ENCODE measurements at places on chromosomes 6 and 20.

DNA sequence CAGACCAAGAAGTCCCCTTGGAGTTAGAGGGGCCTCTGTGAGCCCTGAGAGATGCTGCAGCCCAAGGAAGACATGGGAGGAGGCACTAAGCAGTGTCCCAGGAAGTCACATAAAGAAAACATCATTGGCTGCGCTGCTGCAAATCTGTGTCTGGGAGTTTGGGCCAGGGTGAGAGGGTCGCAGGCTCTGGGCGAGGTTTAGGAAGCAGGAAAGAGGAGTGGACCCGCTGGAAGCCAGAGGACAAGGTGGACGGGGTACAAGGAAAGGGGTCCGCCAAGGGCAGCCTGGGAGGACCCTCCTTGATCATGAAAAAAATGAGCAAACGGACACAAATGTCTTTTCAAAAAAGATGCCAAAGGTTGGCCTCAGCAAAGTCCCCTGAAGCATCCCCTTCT lies 15.5 kb upstream of the SERPINB1 start:
- no peak for DNase-seq

DNA sequence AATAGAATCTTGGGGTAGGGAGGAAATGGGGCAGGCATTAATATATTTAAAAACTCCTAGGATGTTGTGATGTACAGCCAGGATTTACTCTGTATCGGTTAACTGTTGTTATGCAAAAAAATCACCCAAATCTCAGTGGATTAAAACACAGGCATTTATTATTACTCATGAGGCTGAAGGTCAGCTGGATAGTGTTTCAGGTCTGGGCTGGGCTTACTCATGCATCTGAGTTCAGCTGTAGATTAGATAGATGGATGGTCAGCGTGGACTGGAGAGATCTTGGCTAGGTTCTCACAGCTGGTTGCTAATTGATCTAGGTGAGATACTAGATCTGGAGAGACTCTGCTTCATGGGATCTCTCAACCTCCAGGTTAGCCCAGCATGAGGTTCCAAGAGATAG lies 131.4 kb downstream of the BTBD3 start:
- DNase-seq, result no peak

- DNase-seq, result no peak
Observed at GRCh38 chr6:151166180-151166579, 73.6 kb upstream of the AKAP12 start.

GRCh38 chr20:32731882-32732266 lies 11.4 kb downstream of the COMMD7 start:
- DNase-seq, result no peak

DNA sequence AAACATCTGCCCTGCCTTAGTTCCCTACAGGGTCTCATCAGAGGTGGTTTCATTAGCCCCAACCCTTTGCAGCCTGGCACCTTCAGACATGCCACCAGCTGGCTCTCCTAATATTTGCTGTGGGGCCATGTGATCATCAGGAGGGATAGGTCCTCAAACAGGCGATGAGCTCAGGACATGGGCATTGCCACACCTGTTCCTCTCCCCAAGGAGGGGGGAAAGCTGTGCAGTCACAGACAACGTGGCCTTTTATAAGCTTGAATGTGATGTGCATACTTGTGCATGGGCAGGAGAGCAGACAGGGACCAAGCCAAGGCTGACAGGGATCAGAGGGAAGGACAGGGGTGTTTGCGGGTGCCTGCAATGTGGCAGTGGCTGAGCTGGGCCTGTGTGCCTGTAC lies 78.8 kb upstream of the ZNFX1 start:
- no peak for DNase-seq

DNA sequence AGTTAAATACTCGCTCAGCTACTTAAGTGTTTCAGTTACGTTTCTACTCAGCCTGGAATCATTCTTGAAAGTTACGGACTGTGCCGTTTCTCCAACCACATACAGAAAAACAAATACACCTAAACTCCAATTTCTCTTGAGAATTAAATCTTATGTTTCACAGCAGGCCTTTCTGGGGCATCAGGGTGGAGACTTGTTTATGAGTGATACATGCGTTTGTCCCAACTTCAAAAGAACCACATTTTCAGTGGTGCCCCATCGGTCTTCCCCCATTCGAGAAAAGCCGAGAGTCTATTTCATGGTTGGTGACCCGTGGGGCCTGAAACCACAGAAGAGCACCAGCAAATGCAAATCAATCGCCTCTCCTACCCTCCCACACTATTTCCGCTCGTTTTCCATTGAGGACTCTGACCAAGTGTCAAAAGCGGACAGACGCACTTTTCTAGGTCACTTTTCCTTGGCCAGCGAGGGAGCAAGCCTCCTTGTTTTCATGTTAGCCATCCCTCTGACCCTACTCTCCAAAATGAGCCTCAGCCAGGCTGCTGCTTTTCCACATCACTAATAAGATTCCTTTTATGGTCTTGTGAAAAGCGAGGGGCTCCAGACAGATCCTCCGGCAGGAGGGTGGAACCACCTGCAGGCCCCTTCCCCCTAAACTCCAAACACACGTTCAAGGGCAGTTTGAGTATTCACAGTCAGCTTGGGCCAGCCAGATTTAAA lies 3.1 kb downstream of the JAG1 start:
- DNase-seq, result no peak

- DNase-seq, result no peak
Observed at GRCh38 chr6:71997341-71997740, 111.0 kb downstream of the RIMS1 start.

DNA sequence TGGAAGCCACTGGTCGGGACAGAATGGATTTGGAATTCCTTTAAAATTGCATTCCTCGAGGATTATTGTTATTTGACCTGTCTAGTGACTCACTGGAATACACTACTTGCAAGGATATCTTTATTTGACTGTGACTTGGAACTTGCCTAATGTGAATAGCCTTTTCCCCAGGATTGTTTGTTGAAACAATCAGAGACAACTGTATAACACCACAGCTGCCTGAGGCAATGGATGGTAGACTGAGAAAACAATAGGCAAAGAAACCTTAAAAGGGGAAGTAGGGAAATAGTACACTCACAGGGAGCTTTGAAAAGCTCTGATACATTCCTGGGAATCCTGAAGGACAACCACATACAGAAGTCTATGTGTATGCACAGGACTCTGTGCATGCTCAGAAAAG lies 465.3 kb downstream of the BMP2 start:
- no peak for DNase-seq

- DNase-seq, result no peak
Observed at GRCh38 chr6:41937861-41938574, 3.6 kb downstream of the CCND3 start.

DNA sequence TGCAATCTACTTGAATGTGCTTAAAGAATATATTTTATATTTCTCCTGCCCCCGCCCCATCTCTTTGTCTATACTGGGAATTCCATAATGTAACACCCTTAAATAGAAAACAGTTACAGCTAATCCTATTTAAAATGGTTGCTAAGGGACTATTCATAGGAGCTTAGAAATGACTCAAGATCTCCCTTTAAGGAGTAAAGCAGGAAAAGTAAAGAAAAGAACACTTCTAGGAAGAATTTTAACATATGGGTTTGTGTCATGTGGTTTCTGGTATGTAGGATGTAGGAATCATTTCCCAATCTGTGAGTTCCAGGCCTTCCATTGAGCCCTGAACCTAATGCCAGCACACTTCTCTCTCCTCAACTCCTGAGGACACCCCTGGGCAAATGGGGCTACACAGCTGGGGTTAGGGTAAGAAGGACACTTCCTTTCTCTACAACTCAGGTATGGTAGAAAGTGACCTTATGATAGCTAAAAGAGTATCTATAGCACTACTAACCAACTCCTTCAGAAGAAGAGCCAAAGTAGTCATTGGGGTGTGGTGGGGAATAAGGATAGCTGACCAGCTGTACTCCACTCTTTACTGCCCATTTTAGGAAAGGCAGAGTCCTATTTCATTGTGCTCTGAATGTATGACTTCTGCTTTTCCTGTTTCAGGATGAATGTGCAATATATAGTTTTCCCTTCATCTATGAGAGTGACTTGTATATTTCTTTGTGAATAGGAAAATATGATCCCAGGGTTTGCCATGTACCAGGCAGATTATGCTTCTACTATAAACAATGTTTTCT lies 27.3 kb downstream of the RIMS1 start:
- no peak for DNase-seq

DNA sequence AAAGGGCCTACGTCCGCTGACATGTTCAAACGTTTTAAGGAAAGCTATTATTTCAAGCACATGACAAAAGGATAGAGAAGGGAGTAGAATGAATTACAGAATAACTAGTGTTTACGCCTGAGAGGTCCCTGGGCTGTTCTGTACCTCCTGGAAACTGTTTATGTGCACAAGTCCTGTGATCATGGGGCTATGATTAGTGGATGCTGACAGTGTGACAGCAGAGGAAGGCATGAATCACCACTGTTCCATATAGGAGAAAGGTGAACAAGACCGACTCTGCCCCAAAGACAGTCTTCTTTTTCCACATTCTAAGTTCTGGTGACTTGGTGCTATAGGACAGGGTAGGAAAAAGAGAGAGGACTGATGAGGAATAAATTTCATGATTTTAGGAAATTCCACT lies 249.2 kb upstream of the PRDM1 start:
- DNase-seq, result no peak

- peak; percentile 53 for DNase-seq
Observed at GRCh38 chr20:17898548-17898994, 70.0 kb downstream of the SNX5 start.

All from 8988T (cell line).